Choroid plexus epithelial cell (primary cell): ENCODE measurements at places on chromosomes 2 and 18.

DNA sequence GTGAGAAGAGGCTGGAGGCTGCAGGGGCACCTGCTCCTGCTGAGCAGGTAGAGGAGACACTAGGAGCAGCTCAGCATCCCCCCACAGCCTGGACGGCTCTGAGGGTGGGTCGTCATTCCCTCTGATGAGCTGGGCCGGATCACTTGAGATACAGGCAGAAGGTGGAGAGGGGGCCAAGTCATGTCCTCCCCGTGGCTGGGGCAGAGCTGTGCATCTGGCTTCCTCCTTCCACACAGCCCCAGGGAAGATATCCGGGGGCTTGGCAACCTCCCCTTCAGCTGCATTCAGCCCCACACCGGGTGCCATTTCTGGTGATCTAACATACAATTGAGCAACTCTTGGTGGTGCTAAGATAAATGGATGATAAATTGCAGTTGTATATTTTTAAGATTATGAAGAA is 236.9 kb downstream of the LDLRAD4 start:
- DNase-seq: no peak

- DNase-seq: no peak
Measured at GRCh38 chr2:231300722-231301076, 94.8 kb upstream of the B3GNT7 start.

DNA sequence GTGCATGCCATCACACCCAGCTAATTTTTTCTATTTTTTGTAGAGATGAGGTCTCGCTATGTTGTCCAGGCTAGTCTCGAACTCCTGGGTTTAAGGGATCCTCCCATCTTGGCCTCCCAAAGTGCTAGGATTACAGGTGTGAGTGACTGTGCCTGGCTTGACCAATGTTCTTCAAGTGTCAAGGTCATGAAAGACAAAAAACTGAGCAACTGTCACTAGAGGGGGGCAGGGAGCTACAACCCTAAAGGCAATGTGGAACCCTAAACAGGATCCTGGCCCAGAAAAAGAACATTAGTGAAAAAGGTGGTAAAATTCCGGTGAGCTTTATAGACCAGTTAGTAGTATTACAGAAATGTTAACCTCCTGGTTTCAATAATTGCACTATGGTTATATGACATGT is 7.3 kb downstream of the MYO5B start:
- DNase-seq: no peak

DNA sequence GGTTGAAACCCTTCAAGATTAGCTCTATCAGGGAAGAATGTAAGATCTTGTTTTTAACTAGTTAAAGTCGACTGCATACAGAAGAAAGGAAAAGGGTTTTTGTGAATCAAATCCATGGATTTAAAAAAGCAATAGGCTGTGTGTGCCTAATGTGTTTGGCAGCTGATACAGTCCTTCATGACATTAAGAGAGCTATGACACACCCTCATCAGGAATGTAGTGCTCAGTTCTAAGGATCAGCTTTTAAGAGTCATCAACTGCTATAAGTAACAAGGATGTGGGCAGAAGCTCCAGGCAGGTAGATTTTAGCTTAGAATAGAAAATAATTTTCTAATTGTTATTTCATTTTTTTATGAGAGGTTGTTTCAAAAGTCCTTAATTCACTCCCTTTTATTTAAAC is 52.9 kb downstream of the PPP1R1C start:
- peak; percentile 61 for DNase-seq

GRCh38 chr2:116687371-116687770 is 1127.1 kb upstream of the DDX18 start:
- no peak for DNase-seq

- DNase-seq: no peak
Measured at GRCh38 chr2:224957540-224958461, 84.5 kb downstream of the DOCK10 start.
